Stimulated activated CD4-positive, alpha-beta T cell treated with anti-CD3 and anti-CD28 coated beads, Interleukin-4, amount 100 ng/mL, for 1 hour (primary cell): ENCODE measurements at places on chromosomes 4 and X.
A peak's percentile ranks its signal among the peaks of the same experiment; 100 is the strongest.

DNA sequence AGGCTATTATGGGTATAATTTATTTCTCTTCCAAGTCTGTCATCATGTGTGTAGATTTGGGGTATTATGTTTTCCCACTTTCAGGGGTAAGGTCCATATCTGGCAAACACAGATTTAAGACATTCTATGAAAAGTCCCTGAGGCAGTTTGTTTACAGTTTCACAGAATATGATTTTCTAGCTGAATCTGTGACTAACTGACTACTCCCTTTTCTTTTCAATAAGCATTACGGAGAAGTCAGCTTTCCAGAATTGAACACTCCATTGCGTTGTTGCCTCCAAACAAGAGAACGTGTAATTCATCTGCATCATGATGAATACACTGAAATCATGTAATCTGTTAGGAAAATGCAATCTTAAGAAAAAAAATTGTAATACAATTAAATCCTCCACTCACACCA lies 226.7 kb upstream of the SFRP2 start:
- no peak for DNase-seq

DNA sequence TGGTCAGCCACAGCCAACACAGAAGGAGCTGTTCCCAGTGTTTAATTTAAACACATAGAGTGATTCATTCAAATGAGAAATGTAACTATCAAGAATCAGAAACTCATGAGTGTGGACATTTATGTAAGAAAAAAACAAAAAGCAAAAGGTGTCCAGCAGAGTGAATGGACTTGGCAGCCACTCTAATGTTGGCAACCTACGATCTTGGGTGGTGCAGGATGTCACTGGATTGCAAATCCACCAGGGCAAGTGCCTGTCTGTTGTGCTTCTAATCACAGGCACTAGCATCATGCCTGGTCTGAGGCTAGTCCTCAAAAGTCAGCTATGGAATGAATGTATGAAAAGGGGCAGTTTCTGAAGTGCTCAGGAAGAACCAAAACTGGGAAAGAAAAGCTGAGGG lies 277.7 kb upstream of the CLNK start:
- no peak for DNase-seq

- DNase-seq: no peak
These were observed 70.4 kb upstream of the ELOVL6 start for GRCh38 chr4:110268790-110269189.

- no peak for DNase-seq
These were observed 22.9 kb downstream of the MID1IP1 start for GRCh38 chrX:38824176-38824575.

- DNase-seq: no peak
These were observed 121.5 kb downstream of the PPEF1 start for GRCh38 chrX:18828832-18829404.

- no peak for DNase-seq
These were observed 44.9 kb upstream of the GPRIN3 start for GRCh38 chr4:89352541-89352940.

DNA sequence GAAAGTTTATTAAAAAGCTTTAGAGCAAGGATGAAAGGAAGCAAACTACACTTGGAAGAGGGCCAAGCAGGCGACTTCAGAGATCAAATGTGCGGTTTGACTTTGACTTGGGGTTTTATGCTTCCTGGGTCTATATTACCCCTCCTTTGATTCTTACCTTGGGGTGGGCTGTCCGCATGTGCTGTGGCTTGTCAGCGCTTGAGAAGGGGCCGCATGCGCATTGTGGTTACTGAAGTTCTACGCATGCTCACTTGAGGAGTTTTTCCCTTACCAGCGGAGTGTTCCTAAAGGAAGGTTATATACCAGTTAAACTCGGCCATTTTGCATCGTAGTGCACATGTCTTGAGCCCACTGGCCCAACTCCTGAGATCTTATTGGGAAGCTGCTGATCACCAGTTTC lies 9.9 kb downstream of the ZNF157 start:
- DNase-seq: peak; percentile 56
